Activated naive CD8-positive, alpha-beta T cell treated with anti-CD3 and anti-CD28 coated beads, Interleukin-2, amount 50 U/mL, for 24 hours (primary cell): ENCODE measurements at places on chromosomes 5 and 9.

- no peak for DNase-seq
These were observed 204.8 kb downstream of the MLLT3 start for GRCh38 chr9:20417373-20418080.

GRCh38 chr5:15844253-15844652, 335.3 kb downstream of the MARCHF11 start:
- no peak for DNase-seq

DNA sequence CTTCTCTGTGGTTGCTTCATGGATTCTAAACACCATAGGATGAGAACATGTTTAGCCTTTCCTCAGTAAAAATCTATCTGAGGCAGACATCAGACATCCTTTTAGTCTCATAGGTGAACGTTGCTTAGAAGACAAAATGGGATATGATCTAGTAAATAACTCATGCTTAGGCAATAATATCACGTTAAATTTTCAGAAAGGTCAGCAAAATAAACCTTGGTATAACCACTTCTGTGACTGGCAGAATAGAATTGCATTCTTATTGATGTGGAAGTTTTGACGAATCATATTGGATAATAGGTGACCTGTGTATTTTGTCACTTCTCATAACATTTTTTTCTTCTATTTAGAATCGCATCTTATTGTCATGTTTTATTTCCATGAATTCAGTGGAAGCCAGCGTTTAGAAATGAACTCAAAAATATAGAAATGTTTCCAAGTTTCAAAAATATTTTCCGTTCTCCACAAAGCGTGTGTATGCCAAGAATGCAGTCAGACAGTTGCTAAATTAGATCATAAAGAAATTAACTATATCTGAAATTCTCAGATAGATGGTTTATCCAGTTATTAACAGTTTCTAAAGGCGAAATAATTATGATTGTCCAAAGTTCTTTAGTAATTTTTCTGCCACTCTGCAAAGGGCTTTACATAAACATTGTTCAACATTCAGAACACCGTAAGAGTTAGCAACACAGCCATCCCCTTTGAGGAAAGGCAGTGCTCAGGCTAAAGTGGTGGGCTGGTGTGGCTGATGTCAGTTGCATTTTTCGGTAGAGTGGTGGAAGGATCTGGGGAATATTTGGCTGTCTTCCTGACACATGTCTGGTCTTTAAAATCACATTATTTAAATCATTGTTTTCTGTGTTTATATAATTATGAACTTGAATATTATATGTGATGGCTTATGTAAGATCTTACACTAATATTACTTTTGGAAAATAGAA, 827.2 kb downstream of the MTRR start:
- DNase-seq = no peak

DNA sequence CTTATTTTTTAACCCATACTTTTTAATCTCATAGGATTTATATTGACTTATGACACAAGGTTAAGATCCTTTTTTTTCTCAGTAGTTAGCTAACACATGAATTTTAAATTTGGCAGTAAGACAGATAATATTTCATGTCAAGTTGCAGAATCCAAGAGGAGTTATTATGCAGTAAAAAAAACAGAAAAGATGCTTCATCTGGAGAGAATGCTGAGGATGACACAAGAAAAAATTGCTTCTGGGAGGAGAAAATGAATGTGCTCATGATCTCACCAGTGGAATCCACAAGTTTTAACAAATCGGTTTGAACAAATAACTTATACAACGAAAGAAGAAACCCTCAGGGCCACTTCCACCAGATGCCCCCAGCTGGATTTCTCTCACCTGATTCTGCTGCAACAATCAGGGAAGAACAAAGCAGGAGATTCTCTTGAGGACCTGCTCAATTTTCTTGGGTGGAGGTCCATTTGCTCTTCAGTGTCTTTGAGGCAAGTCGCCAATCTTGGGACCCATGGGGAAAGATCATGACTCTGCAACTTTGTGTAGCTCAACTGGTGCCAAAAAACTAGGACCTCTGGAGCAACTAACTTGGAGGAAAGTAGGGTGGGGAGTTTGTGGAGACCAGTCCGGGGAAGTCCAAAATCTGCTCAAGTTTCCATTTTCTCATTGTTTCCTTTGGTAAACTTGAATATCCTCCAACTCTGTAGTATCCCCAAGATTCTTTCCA, 50.5 kb upstream of the TNFSF15 start:
- no peak for DNase-seq

DNA sequence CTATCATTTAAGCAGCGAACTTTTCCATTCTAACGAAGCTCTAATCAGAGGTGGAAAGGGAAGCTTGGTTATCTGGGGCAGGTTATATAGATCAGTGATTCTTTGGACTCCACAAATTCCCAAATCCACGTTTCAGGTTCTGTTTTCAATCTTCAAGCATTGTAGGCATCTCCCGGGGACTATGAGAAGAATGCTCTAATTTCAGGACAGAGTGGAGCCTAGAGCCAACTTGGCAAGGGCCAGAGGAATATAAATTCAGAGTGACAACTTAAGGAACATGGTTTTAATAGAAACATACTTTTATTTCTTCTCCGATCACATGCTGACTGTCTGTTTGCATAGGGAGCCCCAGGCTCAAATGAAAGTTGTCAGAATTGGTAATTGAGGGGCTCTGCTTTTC, 514.0 kb upstream of the KLF4 start:
- DNase-seq = no peak

DNA sequence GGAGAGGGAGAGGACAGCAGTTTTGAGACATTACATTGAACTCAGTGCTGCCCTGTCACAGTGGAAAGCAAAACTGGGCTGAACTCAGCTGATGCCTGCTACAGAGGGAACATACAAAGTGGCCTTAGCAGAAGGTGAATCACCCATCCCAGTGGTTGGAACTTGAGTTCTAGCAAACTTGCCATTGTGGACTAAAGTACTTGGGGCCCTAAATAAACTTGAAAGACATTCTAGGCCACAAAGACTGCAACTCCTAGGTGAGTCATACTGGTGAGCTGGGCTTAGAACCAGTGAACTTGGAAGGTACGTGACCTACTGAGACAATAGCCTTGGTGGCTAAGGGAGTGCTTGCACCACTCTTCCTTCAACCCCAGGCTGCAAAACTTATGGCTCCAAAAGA, 155.7 kb upstream of the RIOK2 start:
- no peak for DNase-seq

- no peak for DNase-seq
These were observed 361.0 kb downstream of the NFIB start for GRCh38 chr9:13952906-13953305.
